GM12864 (cell line): ENCODE measurements at places on chromosomes 11 and 22.
A peak's percentile ranks its signal among the peaks of the same experiment; 100 is the strongest.

DNA sequence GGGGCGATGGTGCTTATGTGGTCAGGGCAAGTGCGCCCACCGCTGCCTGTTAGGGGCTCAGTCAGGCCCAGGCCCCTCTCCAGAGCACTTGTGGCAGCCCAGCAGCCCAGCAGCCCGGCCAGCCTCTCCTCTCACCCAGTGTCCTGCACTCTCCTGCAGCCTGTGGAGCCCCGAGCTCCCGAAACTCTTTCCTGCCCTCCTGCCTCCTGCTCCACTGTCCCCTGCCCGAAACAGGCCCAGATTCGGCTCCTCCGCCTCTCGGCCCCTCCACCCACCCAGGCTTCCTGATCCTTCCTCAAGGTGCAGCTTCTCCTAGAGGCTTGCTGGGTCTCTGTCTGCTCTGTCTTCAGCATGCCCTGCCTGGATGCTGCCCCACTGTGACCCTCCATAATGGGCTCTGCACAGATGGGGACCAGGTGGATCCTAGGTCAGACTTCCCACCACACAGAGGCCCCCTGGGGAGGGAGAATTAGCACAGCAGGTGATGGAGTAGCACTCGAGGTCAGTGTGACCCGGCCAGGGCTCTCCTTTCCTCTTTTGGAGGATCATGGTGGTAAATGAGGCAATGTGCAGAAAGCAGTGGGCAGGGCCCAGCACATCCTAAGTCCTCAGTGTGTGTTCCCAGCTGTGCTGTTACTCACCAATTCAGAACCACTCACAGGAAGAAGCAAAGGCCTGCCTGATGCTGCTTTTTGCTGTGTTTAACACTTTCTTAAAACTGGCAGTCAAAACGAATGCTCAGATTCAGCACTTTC is 18.6 kb upstream of the NAP1L4 start:
- DNase-seq: no peak

DNA sequence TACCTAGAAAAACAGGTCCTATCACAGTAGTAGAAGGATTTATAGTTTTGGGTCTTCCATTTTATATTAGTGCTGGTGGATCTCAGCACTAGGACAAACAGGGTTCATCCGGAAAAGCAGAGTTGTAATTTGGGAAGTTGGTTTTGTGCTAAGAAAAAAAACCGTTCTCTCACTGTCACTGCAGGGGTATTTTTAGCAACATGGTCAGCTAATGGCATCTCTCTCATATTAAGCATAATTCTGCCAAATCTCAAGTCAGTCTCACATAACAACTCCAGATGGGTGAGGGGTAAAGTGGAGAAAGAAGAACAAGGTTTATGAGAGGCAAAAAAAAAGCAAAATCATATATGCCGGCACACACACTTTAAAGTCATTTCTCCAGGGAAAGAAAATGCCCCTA is 51.6 kb upstream of the GDPD4 start:
- DNase-seq: no peak

GRCh38 chr11:45816614-45817013 is 11.7 kb downstream of the SLC35C1 start:
- no peak for DNase-seq

DNA sequence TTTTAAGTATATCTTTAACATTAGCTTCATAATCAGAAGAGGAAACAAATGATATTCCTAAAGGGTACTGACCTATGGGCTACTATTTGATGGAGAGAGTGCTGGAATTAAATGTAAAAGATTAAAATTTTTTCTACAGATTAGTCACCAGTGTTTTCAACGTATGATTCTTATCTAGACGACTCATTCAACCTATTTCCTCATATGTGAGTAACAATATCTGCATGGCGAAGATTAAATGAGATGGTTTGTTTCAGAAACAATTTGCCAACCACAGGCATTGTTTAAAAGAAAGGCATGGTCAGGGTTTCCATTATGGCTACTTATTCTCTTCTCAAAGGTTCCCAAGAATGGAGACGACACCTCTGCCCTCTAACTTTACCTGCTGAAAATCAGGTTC is 20.4 kb downstream of the OR56B4 start:
- no peak for DNase-seq

DNA sequence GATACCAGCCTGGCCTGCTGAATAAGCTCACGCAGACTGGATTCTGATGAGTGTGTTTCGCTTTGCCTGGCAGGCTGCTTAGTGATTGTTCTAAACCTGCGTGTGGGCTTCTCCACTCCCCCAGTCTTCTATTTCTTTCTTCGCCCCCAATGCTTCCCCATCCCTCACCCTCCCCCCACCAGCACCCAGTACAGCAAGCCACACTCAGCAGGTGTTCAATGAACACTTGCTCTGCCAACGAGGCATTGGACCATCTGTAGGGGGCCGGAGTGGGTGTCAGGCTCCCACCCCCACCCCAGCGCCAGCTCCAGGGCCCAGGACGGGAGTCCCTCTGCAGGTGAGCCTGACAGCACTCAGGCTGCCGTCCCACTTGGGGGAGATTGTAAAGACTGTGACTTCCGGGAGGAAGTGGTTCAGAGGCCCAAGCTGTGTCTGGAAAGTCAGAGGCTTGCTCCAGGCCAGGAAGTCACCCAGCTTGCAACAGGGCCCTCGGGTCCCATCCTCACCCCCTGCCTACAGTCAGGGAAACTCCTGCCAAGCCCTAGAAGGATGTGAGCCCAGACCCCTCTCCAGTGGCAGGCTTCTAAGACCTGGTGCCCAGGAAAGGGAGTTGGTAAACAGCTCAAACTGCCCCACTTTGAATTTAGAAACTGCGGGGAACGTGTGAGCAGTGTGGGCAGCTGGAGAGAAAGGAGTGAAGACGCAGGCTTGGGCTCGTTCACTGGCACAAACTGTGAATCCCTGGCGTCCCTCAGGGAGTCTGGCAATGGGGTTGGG is 66.3 kb upstream of the PRDM11 start:
- no peak for DNase-seq

DNA sequence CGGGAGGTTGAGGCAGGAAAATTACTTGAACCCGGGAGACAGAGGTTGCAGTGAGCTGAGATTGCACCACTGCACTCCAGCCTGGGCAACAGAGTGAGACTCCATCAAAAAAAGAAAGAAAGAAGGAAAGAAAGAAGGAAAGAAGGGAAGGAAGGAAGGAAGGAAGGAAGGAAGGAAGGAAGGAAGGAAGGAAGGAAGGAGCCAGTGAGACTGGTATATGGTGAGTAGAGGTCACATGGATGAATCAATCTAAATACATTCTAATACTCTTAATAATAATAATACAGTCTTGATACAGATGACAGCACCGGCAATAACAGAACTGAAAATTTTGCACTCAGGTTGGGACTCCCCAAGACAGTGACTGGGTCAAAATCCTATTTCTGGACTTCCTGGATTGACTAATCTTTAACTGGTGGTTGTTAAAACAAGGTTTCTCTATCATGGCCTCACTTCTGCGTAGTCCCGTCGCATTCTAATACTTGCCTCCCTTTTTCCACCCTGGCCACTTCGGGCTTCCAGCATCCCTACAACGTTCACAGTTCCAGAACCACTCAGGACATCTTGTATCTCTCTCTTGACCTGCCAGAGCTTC is 53.5 kb upstream of the EIF3M start:
- peak; percentile 10 for DNase-seq

DNA sequence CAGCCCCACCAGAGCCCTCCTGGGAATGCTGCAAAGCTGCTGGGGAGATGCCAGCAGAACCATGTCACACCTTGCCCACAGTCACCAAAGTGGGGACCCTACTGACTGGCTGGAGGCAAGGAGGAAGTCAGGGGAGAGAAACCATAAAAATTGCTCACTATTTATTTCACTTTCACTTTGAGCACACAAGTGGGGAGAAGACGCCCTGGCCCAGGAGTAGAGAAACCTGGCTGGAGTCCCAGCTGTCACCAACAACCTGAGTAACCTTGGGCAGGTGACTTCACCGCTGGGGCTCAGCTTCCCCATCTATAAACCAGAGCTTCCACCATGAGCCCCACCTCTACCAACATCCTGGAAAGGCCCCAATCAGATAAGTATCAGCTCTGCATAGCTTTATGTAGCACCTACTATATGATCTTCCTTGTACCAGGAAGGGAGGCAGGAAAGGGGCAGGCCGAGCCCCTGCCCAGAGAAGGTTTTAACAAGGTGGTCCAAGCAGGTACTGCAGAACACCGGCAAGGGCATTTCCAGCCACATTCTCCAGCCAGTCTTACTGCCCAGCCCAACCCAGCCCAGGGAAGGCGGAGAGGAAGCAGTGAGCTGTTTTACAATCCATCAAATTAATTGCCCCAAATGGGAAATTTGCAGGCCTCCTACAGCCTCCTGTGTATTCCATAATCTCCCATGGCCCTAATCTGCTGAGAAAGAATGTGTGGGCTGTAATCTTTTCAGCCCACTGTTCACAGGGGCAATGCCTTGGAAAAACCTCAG is 27.6 kb downstream of the PLEKHA7 start:
- DNase-seq: peak; percentile 64
